ACHN (cell line): ENCODE measurements at places on chromosomes 2 and 18.

- DNase-seq: no peak
Measured at GRCh38 chr2:16615687-16616615, 49.7 kb downstream of the CYRIA start.

DNA sequence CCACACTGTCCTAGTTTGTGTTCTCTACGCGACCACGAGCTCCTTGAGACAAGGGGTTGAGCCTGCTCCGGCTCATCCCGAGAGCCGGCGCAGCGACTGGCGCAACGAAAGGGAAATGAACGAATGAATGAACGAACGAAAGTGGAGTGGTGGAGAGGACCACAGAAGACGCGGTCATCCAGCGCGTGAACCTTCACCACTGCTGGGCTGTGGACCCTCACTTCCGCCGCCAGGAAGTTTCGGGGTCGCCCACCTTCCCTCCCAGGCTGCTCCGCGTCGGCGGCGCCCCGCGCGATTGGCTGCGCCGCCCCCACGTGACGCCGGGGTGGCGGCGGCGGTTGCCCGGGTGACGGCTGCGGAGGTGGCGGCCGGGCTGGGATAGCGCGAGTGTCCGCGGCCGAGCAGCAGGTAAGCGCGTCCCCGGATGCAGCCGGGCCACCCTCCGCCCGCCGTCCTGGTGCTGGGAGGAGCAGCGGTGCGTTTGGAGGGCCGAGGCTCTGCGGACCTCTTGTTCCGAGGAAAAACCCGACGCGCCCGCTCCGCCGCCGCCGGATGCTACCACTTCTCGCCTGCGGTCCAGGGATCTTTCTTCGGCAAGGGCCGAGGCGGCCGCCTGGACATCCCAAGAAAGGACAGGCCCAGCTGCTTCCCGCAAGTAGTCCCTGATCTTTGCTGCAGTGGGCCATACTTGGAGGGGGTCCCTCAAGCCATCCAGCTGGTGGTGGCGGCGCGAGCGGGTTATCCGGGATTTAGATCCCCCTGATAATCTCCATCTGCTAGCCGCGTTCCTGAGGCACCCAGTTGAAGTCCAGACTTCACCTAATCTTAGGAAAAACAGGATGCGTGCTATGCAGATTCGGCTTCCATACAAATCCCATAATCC, at the start of gene ARMC9:
TSS of gene ARMC9 (plus strand) at position 341 of the 883 bp plus-strand sequence. CDS start 7,608 bp downstream, outside the sequence.
- DNase-seq: peak; percentile 77

GRCh38 chr18:36567800-36568199, 261.0 kb downstream of the TPGS2 start:
- DNase-seq: no peak

DNA sequence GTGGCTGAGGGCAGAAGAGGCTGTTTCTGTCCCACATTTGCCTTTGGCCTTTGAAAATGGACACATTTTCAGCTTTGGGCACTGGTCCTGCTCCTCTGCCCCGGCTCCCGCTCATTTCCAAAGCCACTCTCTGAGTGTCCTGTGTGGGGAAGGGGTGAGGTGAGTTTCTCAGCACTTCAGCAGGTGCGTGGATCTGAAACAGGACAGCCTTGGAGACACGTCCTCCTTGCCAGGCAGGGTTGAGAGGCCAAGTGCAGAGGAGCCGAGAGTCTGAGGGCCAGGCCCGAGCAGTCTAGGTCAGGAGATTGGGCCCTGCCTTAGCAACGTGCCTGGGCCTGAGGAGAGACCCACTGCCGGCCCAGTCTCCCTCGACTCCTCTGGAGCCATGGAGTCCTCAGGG, 21.9 kb upstream of the ALPI start:
- DNase-seq: no peak

- DNase-seq: peak; percentile 17
Measured at GRCh38 chr18:35581898-35582641, 530 bp downstream of the GALNT1 start.

GRCh38 chr2:239835056-239835455, 190.1 kb downstream of the NDUFA10 start:
- no peak for DNase-seq

DNA sequence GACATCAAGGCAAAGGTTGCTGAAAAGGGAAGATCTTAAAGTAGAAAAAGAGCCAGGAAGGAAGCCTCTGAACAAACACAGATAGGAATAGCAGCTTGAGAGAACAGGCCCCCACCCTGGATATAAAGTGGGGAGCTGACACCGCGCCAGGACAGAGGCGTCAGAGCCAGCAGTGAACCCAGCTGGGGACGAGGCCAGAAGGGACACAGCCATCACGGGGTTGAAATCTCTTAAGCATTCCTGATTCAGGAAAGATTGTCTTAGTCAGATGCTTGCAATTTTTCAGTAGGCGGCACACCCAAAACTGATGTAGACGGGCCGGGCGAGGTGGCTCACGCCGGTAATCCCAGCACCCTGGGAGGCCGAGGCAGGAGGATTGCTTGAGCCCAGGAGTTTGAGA, 93.8 kb upstream of the PHLPP1 start:
- no peak for DNase-seq

DNA sequence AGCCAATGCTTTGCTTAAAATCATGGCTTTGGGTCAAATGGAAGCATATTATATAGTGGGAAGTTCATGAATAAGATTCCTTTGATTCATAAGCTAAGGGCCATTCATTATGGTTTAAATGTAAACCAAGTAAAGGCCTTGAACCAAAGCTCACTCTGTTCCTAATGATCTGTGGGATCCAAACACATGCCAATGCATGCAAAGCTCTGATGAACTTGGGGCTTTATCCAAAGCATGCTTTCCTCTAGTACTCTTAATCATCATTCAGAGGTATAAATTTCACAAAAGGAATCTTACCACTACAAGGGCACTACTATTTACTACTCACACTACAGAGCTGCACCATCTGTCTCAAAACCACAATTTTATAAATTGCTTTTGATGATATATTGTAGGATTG, 102.8 kb upstream of the RBMS1 start:
- DNase-seq: no peak

DNA sequence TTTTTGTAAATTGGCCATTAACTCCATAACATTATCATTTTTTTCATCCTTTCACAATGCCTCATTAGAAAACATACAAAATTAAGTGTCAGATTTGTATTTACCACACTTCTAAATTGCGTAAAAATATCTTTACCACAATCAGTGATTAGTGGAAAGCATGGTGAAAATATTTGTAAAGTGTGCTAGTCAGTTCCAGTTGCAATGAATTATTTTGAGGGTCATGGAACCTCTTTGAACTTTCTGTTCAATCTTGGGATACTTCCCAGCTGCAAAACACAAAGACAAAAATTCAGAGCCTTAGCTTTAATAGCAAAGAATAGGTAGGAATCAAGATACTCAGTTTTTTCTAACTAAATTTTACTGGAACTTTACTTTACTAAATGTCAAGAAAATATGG, 4.0 kb upstream of the COL3A1 start:
- no peak for DNase-seq

DNA sequence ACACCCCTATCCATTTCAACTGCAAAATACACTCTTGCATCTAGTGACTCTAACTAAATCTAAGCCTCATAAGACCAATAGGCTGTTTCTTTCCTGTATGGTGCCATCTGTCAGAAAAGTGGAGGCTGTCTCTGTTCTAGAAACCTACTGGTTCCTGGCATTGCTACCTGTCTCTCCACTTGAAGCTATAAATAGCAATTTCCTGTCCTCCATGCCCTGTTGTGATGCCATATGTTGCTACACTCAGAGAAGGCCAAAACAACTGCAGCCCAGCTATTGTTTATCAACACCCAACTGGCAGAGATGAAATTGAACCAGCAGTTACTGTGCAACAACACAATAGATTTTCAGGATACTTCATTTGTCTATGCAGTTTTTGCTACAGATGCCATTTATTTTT, 1355.1 kb upstream of the SLC39A10 start:
- no peak for DNase-seq

GRCh38 chr2:38073211-38074057, 2.5 kb downstream of the CYP1B1 start:
- DNase-seq: no peak

DNA sequence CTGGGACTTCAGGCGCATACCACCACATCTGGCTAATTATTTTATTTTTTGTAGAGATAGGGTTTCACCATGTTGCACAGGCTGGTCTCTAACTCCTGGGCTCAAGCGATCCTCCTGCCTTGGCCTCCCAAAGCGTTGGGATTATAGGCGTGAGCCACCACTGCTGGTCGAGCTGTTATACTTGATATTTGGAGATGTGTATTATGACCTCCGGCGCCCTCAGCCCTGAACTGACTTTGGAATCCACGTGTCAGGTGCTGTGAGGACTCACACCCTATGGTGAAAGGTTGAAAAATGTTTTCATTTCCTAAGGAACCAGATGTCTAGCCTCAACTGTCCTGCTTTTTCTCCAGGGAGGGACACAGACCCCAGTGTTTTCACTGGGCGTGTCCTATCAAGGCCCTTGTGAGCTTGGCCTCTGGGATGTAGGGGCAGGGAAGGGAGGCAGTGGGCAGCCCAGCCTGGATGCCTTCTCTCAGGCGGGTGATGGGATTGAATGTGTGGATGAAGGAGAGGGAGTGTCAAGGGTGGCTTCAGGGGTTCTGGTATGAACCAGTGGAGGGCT, 56.4 kb upstream of the HAAO start:
- no peak for DNase-seq

DNA sequence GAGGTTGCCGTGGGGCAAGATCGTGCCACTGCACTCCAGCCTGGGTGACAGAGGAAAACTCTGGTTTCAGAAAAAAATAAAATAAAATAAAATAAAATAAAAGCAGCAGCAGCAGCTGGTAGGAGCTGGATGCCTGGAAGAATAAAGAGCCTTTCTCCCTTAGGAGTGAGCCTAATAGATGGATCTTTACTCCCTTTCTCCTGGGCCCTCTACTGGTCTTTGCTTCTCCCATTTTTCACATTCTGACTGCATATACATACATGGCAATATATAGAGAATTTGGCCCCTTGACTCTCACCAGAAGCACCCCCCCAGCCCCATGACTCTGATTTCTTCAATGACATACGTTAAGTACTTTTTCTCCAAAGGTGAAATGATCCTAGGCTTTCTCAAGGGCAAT, 9.8 kb upstream of the MALT1 start:
- DNase-seq: no peak

DNA sequence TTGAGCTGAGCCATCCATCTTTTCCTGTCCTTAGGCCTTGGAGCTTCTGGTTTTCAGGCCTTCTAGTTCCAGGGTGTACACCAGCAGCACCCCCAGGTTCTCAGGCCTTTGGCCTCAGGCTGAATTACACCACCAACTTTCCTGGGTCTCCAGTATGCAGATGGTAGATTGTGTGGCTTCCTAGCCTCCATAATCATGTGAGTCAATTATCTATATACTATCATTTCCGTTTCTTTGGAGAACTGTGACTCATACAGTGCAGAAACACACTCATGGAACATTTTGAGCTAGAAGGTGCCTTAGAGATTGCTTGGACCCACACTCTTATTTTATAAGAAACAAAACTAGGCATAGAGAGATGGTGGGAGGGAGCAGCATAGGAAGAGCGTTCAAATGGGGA, 167.4 kb downstream of the NCK2 start:
- no peak for DNase-seq

- no peak for DNase-seq
Measured at GRCh38 chr2:205197468-205198139, 484.7 kb upstream of the NRP2 start.

- no peak for DNase-seq
Measured at GRCh38 chr2:137969418-137969765, 5.1 kb downstream of the HNMT start.

GRCh38 chr2:139544186-139544851, 764.1 kb upstream of the NXPH2 start:
- no peak for DNase-seq

GRCh38 chr2:154032220-154032619, 160.5 kb downstream of the GALNT13 start:
- no peak for DNase-seq

DNA sequence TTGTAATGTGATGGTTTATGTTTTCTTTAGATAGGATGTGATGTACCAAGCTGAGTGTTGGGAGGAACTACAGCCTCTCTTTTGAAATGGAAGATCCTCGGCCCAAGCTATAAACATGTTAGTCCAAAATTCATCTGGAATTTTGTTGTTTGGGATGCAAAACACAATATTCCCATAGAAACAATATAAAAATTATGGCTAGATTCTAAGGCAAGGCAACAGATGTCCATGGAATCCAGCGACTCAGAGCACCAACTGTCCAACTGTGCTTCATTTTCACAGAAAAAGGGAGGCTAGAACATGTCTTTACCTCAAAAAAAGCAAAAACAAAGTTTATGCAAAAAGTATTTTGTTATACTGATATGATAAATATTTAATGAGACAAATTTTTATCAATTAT, 52.4 kb upstream of the ATP8B1 start:
- no peak for DNase-seq

GRCh38 chr2:119827866-119828507, 68.3 kb downstream of the PTPN4 start:
- DNase-seq: no peak

- DNase-seq: no peak
Measured at GRCh38 chr18:37006742-37007141, 177.8 kb downstream of the KIAA1328 start.

- no peak for DNase-seq
Measured at GRCh38 chr2:25614711-25615110, 58.7 kb downstream of the DTNB start.

DNA sequence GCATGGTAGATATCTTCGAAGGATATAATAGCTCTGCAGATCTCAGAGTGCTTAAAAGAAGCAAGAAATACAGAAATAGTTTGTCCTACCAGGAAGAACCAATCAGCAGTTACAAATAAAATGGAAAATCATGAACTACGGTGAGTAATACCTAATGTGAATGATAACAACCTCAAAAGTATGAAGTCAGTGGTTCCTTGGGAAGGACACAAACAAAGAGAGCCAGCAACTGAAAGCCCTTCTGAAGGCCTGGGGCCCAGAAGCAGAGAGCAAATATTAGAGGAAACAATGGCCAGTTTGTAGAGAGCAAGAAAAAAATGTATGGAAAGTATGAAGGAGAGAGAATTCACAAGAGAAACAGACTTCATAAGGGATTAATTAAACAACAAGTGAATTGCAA, 226.8 kb upstream of the CHST9 start:
- no peak for DNase-seq
